ENCODE measurements at places on chromosomes 3 and 15.

- DNase-seq, result no peak
Measured at GRCh38 chr3:156554515-156554841, 439 bp downstream of the SSR3 start.

DNA sequence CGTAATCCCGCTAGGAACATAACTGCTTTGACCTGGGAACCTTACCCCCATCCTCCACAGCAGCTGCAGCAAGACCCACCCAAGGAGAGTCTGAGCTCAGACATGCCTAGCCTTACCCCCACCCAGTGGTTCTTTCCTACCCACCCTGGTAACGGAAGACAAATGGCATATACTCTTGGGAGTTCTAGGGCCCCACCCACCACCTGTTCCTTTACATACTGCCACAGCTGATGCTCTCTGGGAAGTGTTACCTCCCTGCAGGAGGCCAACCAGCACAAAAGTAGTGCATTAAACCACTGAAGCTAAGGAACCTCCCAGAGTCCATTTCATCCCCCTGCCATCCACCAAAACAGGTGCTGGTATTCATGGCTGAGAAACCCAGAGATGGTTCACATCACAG is 50.6 kb upstream of the AZI2 start:
- no peak for DNase-seq

DNA sequence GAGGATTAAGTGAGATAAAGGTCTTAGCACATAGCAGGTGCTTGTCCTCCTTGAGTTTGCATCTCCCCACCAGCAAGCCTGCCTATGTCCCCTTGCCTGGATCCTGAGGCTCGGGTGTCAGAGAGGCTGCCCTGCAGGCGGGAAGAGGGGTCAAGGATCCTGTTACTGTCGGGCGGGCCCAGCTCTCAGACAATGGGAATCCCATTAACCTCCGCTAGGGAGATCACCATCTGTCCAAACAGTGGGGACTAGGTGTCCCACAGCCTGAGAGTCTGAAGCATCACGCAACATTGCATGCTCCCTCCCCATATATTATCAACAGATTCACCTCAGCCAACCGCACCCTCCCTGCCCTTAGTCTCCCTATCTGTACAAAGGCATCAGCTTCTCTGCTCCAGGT is 151.4 kb downstream of the FBLN2 start:
- DNase-seq, result no peak

- no peak for DNase-seq
Measured at GRCh38 chr3:79767194-79767904, 449 bp downstream of the ROBO1 start.

DNA sequence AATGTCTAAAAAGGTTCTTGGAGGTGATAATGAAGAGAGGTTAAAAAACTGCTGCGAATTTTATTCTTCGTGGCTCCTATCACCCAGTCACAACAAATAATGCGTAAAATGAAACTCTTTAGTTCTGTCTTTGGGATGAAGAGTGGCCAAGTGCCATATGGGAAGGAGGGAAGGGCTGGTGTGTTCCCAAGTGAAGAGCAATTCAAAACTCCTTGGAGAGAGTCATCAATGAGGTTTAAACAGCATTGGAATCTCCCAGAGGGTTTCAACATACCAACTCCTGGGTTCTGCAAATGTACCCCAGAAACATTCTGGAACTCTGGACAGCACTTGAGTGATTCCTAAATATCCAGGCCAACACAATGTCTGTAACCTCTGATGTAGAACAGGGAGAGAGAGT is 45.3 kb downstream of the SLCO3A1 start:
- DNase-seq, result no peak

DNA sequence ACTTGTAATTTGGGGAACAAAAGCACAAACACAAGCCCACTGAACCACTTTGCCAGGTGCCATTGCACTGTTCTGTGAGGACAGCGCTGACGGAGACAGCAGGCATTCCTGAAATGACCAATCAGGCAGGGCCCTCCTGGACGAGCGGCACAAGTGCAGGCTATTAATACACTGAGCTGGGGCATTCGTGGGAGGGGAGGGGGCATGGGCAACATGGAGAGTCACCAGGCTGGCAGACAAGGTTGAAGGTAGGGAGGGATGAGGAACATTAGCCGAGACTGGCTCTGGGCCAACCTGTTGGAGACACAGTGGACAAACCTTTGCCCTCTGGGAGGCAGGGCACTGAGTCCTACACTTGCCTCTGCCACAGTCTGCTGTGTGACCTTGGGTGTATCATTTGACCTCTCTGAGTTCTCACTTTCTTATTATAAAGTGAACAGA is 45.6 kb downstream of the NOX5 start:
- DNase-seq, result no peak

GRCh38 chr3:101954361-101954760 is 105.0 kb downstream of the NFKBIZ start:
- no peak for DNase-seq

Data from RCC 7860 (cell line).